ENCODE measurements at places on chromosomes 5 and 9.

- DNase-seq, result no peak
Measured at GRCh38 chr5:178429491-178430185, 160.6 kb downstream of the COL23A1 start.

DNA sequence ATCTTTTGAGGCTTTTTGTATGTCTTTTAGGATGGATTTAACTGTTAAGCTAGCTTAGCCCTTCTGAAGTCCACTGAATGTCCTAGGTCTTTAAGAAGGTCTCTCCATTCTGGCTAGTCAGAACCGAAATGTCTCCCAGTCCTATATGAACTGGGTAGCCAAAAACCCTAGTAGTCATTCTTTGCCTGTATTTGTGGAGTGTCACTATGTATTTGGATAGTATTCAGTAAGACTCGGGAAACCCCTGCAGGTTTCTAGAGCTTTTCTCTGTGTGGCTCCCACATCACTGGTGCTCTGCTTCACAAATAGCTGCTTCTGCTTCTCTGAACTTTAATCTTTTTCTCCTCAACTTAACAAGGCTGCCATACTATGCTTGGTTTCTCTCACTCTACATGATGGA lies 68.0 kb downstream of the RIC1 start:
- no peak for DNase-seq

DNA sequence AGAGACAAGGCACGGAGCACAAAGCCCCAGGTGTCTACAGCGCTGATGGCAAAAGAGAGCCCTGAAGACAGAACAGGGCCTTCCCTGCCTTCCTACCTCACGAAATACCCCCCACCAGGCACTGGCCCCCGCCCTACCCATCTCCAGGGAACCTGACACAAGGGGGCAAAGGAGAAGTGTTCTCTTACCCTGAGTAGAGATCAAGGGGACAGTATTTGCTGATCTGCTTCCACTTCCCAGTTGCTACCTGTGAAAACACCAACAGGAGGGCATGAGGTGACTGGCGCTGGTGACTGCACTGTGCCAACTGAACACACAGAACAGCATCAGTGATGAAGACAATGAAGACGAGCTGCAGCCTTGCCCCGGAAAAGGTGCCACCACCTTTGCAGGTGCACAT lies 27.4 kb downstream of the IPPK start:
- DNase-seq, result peak; percentile 50

DNA sequence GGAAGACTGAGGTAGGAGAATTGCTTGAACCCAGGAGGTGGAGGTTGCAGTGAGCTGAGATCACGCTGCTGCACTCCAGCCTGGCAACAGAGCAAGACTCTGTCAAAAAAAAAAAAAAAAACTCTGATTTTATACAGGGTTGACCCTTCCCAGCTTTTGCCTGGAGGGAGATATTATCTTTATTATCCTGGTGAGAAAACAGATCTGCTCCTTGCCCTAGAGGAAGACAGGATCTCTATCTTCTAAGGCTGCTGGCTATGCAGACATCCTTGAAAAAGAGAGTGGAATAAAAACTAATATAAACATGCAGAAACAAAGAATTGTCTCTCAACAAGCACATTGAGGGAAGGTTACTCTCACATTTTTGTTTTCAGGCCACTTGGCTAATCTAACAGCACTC lies 1503.4 kb upstream of the WWC1 start:
- no peak for DNase-seq

GRCh38 chr9:79257790-79258351 lies 313.9 kb upstream of the TLE4 start:
- no peak for DNase-seq

GRCh38 chr9:70428781-70429180 lies 14.3 kb upstream of the KLF9 start:
- DNase-seq, result no peak

GRCh38 chr5:177071666-177072385 lies 14.9 kb upstream of the FGFR4 start:
- no peak for DNase-seq

DNA sequence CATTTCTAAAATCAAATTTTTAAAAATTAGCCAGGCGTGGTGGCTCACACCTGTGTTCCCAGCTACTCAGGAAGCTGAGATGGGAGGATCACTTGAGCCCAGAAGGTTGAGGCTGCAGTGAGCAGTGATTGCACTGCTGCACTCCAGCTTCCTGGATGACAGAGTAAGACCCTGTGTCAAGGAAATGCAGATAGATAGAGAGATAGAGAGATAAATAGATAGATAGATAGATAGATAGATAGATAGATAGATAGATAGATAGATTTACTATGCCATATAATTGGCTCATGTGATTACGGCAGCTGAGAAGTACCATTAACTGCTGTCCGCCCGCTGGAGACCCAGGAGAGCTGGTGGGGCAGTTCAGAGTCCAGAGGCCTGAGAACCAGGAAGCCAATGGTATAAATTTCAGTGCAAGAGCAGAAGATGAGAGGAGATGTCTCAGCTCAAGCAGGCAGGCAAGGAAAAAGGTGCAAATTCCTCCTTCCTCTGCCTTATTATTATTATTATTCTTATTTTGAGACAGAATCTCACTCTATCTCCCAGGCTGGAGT lies 13.0 kb upstream of the PTGES start:
- no peak for DNase-seq

DNA sequence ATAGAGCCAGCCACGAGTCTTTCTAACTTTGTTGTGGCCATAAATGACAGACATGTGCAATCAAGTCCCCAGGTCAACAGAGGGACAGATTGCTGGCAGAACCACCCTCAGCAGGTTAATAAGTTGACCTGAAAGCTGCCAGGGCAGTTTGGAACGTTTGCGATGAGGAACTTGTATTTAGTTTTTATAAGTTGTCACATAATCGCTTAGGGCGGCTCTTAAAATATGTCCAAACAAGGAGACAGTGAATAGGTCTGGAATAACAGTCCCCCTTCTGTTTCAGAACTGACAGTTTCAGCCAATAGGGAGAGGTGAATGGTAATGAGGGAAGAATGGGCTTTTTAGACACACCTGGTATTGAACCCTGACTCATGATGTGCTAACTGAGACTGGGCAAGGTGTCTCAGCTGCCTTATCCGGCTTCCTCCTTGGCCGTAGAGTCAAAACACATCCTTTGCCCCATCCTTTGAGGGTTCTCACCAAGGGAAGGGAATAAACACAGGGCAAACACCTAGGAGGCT lies 33.6 kb upstream of the GABRP start:
- no peak for DNase-seq
